Stimulated activated CD4-positive, alpha-beta T cell treated with anti-CD3 and anti-CD28 coated beads, Interleukin-15, amount 100 ng/mL, for 1 hour (primary cell): ENCODE measurements at places on chromosomes 6 and 20.

DNA sequence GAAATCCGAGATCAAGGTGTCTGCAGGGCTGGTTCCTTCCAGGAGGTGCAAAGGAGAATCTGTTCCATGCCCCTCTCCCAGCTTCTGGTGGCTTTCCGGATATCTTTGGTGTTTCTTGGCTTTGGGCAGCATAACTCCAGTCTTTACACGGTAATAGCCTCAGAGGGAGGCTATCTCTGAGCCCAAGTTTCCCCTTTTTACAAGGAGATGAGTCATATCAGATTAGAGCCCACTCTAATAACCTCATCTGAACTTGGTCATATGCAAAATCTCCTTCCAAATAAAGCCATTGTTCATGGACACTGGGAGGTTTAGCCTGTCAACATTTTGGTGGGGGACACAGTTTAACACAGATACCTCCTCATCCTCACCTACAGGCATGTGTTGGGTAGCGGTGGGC is 213.7 kb downstream of the ATXN1 start:
- no peak for DNase-seq

DNA sequence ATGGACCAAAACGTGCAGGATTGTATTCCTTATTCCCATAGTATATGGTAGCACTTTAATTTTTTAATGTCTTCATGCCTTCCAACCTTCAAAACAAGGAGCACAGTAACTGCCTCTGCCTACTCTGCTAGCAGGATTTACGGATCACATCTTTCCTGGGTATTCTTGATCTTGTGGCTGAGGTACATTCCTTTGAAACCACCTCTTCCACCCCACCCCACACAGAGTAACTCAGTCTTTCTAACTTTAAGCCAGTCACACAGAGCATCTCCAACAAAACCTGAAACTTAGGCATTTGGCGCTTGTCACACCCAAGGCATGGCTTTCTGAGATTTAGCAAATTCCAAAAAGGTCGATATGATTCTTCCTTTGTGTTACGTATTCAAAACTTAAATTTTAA is 2.3 kb upstream of the ID4 start:
- DNase-seq = no peak

DNA sequence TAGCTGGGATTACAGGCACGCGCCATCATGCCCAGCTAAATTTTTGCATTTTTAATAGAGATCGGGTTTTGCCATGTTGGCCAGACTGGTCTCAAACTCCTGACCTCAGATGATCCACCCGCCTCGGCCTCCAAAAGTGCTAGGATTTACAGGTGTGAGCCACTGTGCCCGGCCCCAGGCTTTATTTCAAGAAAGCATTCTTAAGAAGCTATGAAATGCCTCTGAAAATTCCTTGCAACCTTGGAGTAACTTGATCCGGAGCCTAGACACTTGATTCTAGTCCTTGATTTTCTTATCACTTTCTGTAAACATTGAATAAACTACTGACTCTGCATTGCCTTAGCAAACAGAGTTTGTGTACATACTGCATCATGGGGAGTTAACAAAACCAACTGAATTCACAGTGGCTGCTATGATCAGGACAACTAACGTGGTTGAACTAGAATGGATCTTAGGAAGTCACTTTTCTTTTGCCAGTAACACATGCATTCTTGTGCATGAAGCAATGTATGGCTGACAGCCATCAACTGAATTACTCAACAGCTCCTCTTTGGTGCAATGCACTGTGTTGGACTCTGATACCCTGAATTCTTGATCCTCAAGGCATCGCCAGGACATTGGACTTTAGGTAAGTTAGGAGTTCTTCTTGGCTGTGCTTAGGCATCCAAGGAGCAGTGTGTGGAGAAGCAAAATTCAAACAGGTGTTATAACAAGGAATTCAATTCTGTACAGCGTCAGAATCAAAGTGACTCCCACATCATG is 102.8 kb upstream of the TMEM170B start:
- DNase-seq = no peak

- DNase-seq = no peak
Measured at GRCh38 chr20:61949363-61949713, 116.3 kb downstream of the TAF4 start.

- DNase-seq = no peak
Measured at GRCh38 chr6:140956571-140957369, 1176.0 kb upstream of the GJE1 start.

- no peak for DNase-seq
Measured at GRCh38 chr6:37517411-37517812, 17.7 kb upstream of the CCDC167 start.
